Posterior cingulate gyrus (tissue), 11 donors: ENCODE measurements at places on chromosomes 5 and 9.

GRCh38 chr5:53359916-53360517, 120.4 kb upstream of the FST start:
- no peak for DNase-seq

- DNase-seq: no peak
Observed at GRCh38 chr9:132732326-132733259, 62.3 kb downstream of the GTF3C4 start.

DNA sequence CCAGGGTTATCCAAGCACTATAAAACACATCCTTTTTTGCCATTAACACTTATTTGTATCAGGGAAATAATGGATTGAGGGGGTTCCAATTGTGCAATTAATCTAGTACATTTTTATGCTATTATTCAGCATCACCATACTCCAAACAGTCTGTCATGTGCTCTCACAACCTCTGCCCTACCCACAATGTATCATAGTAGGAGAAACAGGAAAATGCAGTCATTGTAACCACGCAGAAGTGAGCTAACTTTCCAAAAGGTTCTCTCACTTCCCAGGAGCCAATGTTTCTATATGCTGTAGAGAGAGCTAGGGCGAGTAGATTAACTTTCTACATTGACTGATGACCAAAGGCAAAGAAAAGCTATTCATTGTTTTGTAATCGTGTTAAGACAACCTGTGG, 29.8 kb downstream of the DAB2 start:
- no peak for DNase-seq

DNA sequence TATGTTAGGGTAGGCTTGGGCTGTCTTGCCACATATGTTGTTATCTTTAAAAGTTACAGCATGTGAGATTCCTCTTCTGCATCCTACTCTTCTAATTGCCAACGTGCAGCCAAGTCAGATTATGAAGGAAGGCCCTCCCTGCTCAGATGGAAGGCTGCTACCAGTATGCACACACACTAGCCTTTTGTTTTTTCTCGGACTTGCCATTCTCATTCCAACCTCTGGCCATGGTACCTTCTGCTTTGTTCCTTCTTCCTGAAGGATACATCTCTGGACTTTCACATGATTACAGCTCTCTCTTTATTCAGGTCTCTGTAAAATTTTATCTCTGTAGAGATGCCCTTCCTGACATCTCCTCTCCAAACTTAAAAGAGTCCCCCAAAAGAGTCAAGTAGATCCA, 12.8 kb upstream of the OTP start:
- DNase-seq: no peak

DNA sequence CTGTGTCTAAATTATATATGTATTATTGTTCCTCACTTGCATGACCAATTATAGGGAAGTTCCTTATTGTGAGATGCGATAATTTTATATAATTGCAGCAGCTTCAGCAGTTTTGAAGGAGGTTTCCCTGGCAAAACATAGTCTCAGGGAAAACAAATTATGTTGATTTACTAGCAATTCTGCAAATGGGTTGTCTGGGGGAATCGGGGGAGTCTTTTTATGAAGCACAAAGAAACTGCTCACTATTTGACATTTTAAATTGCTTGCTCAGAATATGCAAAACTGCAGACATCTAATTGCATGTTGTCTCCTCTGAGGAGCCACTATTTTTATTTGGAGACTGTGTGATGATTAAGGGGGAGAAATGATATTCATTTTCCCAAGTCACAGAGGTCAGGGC, 361.6 kb downstream of the YTHDC2 start:
- no peak for DNase-seq

DNA sequence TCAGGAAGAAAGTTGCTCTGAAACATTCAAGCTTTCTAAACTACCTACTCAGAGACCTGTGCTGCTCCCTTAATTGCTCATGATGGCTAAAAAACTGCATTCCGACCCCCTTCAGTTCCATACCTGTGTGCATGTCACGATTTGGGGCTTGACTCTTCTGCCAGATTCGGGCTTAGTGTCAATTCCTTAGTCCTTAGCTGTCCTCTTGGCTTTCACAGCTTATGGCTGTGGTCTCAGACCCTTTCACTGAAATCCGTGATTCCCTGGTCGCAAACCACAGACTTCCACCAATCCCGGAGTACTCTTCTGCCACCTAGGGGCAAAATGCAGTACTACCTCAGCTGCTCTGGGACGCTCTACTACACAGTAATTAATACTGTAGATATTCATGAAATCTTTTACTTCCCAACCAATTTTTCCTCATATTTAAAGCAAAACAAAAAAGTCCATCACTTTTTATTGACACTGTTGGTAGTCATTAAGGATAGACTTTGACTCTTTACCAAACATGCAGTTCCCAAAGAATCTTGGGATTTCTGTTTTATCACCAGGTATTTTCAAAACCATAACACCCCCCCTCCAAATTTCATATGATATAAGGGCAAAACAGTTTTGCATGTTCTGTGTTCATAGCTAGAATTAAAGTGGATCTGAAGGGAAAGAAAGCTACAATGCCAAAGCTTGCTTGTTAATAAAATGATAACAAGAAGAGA, 617.4 kb downstream of the SLCO4C1 start:
- peak; percentile 23 for DNase-seq

GRCh38 chr9:113687107-113687679, 188.9 kb upstream of the ZNF618 start:
- no peak for DNase-seq

- DNase-seq: no peak
Observed at GRCh38 chr9:133842721-133843227, 104.6 kb upstream of the SARDH start.

GRCh38 chr5:61289241-61289640, 42.8 kb upstream of the ZSWIM6 start:
- no peak for DNase-seq

- DNase-seq: no peak
Observed at GRCh38 chr9:4116723-4117460, 183.0 kb downstream of the GLIS3 start.

DNA sequence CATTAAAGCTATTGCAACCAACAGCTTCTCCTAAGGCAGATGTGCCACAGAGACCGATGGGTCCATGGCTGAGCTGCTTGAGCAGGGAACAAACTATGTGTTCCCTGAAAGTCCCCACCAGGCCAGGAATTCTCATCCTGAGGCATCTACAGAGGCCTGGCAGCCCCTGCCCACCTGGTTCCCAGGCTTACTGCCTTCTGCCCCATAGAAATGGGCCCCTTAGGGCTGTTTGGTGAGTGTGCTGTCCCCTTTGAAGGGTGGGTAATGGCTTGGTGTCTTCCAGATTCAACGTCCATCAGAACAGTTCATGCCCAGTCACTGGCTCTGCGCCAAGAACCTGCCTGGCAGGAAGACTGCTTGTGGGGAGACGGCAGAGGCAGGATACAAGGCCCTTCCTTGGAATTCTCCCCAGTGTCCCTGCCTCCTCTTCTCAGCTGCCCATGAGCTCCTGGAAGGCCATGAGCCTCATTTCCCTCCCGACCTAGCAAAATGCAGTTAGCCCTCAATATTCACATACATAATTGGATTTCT, 3.8 kb upstream of the COL27A1 start:
- DNase-seq: no peak

DNA sequence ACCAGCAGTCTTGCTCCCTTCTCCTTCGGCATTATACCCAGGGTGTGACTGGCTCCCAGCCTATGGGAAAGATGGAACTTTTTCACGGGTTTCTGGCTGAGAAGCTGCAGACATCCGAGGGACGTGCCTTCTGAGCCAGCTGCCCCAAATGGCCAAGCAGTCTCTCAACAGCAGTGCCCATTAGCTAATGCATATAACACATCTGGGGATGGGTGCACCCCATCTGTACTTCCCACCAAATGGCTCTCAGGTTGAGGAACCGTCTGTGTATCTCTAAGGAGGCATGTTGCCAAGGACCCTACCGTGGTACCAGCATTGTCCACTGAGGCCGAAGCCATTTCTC, 25.0 kb downstream of the C5orf15 start:
- no peak for DNase-seq

- no peak for DNase-seq
Observed at GRCh38 chr5:108523360-108523759, 141.5 kb upstream of the FBXL17 start.

DNA sequence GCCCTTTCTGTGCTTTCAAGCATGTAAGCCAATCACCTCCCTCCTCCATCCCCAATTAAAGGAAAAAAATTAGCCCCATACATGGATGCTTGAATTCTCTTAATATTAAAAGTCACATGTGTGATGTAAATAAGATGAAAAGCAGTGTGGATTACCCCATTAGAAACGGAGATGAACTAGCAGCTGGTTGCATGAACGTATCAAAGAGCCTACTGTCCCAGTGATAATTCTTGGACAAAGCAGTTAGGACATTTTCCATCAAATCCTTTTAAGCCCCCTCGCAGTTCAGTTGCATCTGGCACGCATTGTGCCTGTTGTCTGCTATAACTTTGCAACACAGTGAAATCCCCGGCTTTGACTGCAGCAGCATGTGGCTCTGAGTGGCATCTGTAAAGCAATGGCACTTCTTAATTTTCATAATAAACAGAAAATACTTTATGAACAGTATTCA, 285.6 kb downstream of the FBXL7 start:
- no peak for DNase-seq

DNA sequence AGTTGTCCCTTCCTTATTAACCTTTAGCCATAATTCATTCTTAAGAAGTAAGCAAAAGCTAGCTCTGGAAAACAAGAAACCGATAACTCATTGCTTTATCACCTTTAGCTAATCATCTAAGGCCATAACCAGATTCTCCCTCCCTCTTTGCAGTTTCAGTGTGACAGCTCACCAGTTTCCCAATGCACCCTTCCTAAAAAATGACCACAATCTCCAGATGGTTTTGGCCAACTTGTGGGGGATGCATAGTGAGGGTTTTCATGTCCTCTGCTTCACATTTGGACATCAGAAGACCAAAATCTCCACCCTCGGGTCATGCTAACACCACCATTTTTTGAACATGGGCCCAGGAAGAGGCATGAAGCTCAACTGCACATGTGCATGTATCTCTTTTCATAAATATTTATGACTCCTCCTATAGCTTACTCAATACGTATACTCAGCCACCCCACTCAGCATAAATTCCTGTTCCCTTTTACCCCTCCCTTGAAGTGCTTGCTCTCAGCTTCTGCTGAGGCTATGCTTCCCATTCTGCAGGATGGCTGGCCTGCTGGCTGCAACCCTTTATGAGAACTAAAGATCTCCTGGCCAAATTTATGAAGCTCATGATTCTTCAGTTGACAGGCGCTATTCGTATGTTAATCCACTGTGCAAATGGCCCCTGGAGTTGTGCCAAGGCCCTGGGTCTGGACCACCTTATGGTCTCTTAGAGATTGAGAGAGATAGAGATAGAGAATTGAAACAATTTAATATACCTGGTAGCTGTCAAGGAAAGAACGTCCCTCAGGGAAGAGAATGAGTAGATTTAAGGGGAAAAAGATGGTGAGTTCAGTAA, 14.8 kb downstream of the PPP3R2 start:
- DNase-seq: no peak

GRCh38 chr5:62068554-62068953, 237.5 kb upstream of the KIF2A start:
- no peak for DNase-seq

- no peak for DNase-seq
Observed at GRCh38 chr5:158054223-158055110, 195.5 kb upstream of the CLINT1 start.

- no peak for DNase-seq
Observed at GRCh38 chr5:159825551-159826051, 90.7 kb upstream of the ADRA1B start.

- no peak for DNase-seq
Observed at GRCh38 chr5:7415123-7415522, 19.2 kb downstream of the ADCY2 start.

DNA sequence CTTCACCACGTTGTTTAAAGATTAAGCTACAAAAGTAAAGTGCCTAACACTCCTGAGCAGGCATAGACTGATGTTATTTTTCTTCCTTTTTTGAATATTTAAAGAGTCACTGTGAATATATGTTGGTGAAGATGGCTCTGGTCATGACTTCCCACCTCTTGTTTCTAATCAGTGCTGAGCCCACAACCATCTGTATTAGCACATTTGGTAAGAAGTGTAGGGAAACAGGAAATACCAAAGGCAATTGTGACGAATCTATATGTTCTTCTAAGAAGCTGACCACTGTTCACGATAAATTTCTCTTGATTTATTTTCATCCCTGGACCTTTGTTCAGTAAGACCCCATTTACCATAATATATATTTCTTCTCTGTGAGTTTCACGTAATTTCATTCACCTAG, 108.3 kb upstream of the PCA3 start:
- DNase-seq: no peak
